Lung microvascular endothelial cell (primary cell): ENCODE measurements at places on chromosomes 6 and 20. TPM values are rescaled to one million over a fixed set of nuclear protein-coding genes. Genes with fewer than 3 reads are reported as not detected.

- no peak for DNase-seq
These were observed 116.9 kb downstream of the SLX4IP start for GRCh38 chr20:10551732-10552724.

DNA sequence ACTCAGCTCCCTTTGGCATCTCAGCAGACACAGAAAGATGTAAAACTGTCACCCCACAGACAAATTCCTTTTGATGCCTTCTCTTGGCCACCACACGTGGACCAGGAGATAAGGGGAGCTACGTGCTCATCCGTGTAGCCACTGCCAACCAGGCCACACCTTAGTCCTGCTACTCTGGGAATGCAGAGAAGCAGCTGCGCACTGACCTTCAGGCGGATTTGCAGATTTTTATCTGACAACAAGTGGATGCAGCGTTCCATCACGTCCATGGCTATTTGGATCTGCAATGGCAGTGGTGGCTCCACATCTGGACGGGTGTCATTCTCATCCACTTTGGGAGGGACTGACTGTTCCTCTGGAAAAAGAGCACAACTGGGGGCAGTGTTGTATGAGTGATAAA lies 30.8 kb downstream of the TTI1 start:
- peak; percentile 8 for DNase-seq

DNA sequence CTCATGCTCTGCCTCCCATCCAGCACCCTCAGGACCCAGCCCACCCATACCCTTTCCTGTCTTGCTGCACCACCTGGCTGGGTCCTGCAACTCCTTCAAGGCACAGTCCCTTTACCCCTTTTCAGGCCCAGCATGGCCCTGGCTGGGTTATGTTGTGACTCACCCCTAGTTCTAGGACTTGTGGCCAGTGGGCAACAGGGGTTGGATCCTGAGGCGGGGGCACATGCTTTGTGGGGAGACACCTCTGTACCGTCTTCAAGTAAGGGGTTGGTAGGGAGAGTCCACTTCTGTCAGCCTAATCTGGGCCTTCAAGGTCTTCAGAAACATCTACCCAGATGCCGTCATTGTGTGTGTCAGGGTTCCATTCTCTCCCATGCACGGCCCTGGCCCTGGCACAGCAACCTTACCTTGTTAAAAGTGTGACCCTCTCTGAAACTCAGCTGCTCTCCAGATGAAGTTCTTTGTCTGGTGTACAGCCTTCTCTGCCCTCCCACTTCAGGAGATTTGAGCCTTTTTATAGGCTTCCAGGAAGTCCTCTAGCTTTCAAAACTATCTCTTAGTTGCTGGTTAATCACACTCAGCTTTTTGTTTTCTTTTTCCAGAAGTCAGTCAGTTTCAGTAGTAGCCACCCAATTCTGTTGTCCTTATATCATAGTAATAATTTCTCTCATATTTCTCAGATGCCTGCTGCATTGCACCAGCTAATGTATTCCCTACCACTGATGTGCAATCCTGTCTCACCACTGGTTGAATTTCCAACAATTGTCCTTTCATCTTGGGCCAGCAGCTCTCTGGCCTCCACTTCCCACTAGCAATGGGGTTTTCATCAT lies 107.3 kb downstream of the NRN1 start:
- DNase-seq: no peak

DNA sequence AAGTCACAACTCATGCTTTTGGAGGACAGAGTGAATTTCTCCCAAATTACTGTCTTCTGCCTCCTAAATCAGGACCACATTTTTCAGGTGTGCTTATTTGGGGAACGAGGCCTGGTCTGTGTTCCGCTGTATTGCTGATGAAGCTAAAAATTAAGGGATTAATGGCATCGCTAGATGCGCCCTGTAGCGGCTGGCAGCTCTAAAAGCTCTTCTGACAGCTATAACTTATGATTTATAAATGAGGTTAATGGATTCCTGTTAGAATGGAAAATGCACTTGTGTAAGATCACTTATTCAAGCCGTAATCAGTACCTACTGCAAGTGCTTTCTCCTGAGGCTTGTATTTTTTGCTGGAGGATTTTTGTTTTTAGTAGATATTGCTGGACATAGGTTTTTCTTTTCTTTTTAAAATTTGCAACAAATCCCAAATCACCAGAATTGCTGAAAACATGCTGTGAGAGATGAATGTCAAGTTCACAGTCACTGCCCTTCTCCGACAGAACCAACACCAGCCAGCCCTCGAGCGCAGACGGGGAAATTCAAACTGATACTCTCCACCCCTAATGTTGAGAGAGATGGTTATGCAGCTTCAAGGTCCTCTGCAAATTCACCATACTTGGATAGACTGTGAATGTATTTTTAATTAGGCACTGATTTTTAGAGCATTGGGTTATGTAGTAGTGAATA lies 49.1 kb downstream of the AKAP12 start:
- DNase-seq: no peak

Gene CAP2
- 0.40 and 0.87 TPM in 2 replicates for total RNA-seq
